OCI-LY7 (cell line): ENCODE measurements at places on chromosomes 13 and 19.

- DNase-seq = no peak
Observed at GRCh38 chr13:44557986-44558385, 18.1 kb downstream of the TSC22D1 start.

DNA sequence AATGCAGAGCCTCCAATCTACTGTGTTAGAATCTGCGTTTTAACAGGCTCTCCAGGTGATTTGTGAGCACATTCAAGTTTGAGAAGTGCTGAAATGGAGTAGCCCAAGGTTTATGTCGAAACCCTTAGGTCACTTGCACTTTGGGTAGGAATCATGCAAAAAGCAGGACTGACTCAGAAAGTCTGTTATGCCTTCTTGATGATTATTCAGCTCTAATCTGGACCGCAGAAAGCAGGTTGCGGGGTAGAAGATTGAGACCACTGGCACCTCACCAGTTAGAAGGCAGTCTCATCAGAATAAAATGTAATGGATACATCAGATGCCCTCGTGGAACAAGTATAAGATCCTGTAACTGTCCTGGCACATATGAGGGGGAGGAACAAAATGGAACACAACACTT lies 326.3 kb downstream of the DCLK1 start:
- no peak for DNase-seq

- no peak for DNase-seq
Observed at GRCh38 chr13:37412241-37412921, 186.2 kb downstream of the POSTN start.

- no peak for DNase-seq
Observed at GRCh38 chr13:93726173-93726957, 499.8 kb downstream of the GPC6 start.

DNA sequence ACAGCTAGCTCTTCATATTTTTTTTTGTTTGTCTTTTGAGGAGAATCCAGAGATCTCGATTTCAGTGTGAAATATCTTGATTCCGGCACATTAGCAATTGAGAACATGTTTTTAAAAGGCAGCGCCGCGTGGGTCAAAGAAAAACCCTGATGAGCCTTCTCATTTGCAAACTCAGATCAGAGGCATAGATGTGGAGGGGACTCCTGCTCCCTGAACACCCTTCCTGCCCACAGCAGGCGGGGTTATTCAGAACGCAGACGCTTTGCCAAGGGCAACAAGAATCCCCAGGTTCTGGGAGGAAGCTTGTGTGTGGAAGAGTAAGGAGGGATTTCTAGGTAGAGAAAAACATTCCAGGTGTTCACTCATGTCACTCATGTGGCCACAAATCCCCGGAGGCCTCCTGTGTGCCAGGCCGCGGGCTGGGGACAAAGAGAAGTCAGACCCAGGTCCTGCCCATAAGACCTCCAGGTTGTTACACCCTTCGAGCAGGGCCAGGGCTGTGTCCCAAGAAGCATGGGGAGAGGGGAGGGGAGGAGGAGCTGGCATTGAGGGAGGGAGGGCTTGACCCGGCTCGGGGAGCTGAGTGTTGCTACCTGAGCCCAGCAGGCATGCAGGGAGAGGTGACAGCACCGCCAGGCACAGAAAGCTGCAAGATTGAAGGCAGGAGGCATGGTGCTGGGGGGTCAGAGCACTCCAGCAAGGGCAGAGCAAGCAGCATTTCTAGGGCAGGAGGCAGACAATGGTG lies 15.9 kb upstream of the IGLON5 start:
- no peak for DNase-seq

DNA sequence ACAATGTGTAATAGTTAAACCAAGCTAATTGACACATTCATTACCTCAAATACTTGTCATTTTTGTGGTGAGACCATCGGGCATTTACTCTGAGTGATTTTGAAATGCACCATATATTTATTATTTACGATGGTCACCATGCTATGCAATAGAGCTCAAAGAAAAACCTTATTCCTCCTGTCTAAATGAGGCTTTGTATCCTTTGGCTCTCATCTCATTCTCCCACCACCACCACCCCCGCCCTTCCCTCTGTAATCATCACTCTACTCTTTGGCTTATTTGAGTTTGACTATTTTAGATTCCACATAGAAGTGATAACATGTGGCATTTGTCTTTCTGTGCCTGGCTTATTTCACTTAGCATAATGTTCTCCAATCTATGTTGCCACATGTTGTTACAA lies 124.9 kb downstream of the CYSLTR2 start:
- no peak for DNase-seq
